ENCODE measurements at places on chromosomes 11 and 22.

DNA sequence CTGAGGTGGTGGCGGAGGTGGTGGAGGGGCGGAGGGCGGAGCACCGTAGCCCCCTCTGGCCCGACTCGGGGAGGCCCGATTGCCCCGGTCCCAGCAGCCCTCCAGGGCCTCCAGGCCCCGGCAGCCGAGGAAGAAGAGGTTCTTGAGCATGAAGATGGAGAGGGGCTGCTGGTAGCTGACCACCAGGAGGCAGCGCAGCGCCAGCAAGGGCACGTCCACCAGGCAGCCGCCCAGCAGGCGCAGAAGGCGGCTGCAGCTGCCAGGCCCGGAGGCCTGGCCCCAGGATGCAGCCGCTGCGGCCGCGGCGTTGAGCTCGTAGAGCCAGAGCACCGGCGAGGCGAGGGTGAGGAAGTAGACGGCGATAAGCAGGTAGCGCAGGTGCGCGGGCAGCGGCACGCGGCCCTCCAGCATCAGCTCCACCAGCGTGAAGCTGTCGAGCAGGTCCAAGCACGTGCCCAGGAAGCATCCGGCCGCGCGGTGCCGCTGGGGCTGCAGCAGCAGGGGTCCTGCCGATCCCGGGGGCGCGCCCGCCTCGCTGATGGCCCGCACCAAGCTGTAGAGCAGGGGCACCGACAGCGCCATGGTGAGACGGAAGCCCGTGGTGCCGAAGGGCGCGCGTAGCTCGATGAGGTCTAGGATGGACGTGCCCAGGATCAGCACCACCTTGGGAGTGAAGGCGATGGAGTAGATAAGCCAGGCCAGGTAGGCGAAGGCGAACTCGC lies 1.5 kb downstream of the TMEM121B start:
- DNase-seq: no peak

DNA sequence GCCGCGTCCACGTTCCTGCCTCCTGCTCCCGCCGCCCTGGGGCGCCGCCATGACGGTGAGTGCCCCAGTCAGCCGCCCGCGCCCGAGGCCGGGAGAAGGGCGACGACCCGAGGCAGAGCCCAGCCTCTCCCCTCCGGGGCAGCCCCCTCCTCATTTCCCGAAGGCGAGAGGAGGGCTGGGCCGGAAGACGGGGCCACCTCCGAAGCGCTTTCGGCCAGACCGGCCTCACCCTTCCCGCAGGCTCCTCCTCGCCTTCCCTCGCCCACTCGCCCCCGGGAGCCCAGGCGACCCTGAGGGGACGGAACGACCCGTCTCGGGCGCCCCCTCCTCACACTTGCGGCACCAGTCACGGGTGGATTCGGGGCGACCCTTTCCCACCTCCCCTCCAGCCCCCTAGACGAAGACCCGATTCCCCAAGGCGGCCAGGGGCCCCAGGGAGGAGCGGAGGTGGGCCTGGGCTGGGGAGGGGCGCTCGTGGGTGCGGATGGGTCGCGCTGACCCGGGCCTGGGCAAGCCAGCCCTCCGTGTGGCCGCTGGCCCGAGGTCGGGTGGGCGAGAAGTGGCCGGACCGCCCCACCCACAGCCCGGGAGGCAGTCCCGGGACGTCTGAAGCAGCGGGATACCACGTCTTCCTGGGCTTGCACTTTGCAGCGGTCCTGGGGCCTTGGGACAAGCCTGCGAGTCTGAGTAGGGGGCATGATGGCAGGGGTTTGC lies 49.7 kb downstream of the TRIOBP start:
- no peak for DNase-seq

DNA sequence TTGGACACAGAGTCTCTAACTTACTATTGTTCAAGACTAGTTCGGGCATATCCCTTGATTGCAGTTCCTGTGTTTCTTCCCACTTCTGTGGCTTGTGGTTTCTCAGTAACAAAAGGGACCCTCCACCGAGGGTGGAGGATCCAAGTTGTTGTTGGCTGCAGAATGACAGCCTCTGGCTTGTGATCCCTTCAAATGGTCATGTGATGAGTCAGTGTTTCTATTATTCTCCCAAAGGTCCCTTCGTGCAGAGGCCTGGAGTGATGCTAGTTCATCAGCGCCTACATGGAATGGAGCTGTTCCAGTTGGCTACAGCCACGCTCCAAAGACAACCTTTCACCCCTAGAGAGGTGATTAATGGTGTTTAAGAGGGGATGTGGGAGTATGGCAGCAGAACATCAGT lies 2.6 kb upstream of the VWCE start:
- DNase-seq: peak; percentile 42

DNA sequence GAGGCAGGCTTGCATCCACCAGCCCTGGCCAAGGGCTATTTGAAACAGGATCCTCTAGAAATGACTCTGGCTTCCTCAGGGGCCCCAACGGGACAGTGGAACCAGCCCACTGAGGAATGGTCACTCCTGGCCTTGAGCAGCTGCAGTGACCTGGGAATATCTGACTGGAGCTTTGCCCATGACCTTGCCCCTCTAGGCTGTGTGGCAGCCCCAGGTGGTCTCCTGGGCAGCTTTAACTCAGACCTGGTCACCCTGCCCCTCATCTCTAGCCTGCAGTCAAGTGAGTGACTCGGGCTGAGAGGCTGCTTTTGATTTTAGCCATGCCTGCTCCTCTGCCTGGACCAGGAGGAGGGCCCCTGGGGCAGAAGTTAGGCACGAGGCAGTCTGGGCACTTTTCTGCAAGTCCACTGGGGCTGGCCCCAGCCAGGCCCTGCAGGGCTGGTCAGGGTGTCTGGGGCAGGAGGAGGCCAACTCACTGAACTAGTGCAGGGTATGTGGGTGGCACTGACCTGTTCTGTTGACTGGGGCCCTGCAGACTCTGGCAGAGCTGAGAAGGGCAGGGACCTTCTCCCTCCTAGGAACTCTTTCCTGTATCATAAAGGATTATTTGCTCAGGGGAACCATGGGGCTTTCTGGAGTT lies 13.3 kb downstream of the IL10RA start:
- DNase-seq: no peak

DNA sequence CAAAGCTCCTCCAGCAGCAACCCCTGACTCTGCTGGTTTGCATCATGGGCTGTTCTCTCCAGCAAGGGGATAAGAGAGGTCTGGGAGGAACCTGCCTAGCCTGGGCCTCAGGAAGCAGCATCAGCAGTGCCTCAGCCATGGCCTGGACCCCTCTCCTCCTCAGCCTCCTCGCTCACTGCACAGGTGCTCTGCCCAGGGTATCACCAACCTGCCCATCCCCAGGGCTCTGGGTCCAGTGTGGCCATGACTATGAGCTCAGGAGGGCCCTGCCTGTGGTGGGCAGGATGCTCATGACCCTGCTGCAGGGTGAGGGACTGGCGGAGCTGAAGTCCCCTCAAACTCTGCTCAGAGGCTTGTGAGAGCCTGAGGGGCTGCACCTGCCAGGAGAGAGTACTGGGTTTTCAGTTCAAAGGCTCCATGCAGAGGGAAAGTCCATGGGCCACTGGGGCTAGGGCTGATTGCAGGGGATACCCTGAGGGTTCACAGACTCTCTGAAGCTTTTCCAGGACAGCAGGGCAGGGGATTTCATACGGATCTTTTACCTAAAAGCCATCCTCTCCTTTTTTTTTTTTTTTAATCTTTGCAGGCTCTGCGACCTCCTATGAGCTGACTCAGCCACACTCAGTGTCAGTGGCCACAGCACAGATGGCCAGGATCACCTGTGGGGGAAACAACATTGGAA lies 115.8 kb upstream of the IGLL5 start:
- DNase-seq: no peak

DNA sequence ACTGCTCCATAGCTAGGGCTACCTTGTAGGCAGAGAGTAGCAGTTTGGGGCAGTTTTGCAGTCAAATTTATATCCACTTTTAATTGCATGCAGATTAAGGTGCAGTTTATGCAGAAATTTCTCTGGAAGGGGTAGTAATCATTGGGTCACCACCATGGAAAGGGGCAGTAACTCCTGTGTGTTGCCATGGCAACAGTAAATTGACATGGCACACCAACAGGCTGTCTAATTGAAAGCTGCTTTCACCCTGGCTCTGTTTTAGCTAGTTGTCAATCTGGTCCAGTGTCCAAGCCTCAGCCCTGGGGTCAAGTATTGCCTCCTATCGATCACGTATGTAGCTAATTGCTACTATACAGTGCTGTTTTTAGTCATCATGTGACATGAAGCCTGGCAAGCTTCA lies 786.1 kb upstream of the CNTN5 start:
- no peak for DNase-seq

DNA sequence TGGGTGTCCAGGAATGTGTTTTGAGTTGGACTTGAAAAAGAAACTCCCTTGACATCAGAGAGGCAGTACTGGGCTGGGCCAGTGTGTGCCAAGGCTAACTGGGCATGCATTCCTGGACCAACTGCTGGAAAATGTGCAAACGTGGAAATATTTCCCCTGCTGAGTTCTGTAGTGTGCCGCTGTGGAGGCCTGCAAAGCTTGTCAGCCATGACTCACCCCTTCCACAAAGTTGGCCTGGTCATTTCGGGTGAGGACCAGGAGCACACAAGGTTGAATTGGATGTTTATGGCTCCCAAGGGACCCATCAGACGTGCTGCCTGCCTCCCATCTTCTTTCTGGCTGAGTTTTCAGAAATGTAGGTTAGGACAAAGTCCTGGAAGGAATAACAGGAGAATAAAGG lies 513.1 kb downstream of the MIAT start:
- peak; percentile 58 for DNase-seq

DNA sequence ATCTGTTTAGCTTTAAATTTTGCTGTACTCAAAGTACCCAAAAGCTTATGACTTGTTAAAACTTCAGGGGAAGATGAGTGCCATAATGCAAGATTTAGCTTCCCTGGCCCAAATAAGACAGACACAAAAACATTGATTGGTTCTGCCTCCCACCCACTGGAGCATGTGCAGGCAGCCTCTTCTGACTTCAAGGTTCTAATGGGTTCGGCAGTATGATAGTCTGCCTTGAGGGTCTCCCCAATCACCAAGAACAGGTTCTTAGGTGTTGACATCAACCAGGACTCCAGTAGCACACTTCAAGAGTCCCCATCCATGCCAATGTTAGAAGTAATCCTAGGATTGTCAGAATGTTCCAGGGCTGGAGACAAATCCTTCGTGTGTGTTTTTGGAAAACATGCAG lies 12.5 kb downstream of the EIF4G2 start:
- no peak for DNase-seq

GRCh38 chr11:121367001-121367843 lies 74.7 kb downstream of the SC5D start:
- DNase-seq: no peak

GRCh38 chr11:89477175-89477574 lies 14.0 kb downstream of the NOX4 start:
- no peak for DNase-seq

DNA sequence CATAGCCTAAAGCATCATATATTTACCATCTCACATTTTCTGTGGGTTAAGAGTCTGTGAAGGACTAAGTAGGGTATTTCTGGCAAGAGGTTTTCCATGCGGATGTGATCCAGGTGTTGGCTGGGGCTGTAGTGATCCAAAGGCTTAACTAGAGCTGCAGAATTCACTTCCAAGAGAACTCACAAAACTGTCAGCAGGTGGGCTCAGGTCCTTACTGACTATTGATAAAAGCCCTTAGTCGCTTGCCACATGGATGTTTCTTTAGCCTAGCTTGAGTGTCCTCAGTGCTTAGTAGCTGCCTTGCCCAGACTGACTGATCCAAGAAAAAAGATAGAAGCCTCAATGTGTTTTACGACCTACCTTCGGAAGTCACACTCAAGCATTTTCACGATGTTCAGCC lies 250.8 kb downstream of the CNTN5 start:
- no peak for DNase-seq

DNA sequence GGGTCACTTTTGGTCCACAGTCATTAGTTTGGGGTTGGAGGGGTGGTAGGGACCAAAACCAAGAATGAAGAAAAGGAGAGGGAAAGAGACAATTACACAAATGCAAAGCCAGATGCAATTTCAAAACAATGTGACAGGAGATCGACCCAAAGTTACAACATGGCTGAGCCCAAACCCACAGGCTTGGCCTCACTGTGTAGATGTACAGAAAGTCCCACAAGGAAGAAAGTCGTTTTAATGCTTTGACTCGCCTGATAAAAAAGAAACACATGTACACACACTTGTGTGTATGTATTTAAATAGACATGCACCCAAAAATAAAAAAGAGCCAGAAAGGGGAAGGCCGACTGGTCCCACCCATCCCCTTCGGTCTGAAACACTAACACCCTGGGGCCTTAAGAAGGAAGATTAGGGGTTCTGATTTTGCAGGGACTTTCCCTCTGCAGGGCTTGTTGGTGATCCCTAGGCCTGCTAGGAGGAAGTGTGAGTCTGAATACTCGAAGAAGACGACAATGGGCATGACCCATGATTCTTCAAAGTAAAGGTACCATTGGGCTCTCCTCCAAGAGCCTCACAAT lies 104.1 kb downstream of the ETS1 start:
- DNase-seq: no peak

DNA sequence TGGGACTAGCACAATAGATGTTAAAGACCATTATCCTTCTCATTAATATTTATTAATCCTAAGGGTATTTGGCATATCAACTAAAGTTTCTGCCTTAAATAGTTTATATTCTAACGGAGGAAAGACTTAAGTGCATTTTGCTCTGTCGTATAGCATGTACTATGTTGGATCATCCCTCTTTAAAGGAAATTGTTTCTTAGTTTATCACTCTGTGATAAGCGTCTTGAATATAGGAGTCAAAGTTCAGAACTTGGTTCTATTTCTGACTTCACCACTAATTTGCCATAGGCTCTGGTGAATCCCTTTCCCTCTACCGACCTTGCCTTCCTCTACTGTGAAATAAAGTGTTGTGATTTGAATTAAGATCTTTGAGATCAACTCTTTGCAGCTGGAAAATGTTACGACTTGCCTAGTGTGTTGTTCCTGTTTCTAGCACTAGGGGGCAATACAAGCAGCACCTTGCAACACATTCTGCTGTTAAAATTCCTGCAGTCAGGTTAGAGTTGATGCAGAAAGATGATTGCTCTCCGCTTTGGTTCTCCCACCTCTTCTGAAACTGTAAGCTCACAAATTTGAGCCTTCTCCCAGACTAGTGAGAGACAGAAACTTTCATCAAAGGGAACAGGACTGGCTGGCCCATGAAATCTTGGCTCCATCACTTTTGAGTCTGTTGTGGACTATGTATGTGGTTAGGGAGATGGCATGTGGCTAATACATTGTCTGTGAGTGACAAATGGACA lies 27.8 kb upstream of the ZNRF3 start:
- no peak for DNase-seq

DNA sequence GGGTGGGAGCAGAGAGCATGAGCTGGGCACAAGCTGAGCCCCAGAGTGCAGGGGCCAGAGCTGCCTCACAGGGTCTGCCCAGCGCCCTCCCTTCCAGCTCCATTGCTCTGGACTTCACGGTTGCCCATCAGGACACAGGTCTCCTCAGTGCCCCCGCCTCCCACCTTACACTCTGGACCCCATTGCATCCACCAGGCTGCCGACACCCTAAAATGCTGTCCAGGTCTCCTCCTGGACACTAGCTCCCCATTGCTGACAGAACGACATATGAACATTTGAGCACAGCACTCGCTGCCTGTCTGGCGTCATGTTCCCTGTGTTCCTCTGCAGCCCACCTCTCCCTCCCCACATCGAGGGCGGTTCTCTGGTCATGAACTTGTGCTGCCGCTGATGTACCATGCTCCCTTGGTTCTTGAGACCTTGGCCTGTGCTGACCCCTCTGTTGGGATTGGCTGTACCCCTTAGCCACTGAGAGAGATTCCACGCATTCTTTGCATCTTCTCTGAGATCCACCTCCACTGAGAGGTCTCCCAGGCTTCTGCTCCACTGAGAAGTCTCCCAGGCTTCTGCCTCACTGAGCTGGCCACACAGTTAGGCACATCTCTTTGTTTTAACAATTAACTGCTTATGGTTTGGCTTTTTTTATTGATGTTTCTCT lies 34.2 kb upstream of the NECTIN1 start:
- no peak for DNase-seq
